ENCODE measurements at places on chromosomes 5 and 9.

DNA sequence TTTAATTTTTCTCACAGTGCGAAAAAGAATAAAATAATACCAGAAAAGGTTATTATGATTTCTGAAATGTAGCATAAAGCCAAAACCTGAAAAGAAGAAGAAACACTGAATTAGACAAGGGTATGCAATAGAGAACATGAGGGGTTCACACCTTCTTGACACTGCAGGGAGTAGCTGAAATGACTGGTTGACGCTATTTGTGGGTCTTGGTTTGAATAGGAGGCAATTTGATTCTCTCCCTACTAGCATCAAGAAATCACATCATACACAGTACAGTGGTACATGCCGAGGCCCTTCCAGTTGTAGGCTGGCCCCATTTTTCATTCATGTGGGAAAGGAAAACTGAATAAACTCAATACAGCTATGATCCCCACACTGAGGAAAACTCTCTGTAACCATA lies 68.6 kb downstream of the NR3C1 start:
- no peak for DNase-seq

DNA sequence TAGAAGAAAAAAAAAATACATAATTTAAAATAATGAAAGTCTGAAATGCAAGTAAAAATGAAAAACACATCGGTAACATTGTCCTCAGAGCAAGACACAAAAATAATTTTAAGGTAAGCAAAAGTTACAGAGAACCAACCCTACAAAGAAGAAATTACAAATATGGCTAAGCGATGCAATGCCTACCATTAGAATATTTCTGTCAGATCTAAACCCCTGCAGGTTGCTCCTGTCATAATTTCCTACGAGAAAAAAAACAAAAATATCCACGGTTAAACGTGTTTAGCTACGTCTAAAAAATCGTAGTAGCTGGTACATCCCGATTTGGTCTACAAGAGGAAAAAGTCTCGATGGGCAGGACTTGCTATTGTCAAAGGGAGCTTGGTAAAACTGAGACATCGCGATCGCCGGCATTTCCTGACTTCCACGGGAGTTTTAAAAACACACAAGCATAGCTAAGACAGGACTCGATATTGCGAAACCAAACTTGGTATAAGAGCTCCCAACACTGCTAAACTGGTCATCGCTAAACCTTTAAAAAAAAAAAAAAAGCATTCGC lies 1.1 kb upstream of the ANXA2R start:
- no peak for DNase-seq

- DNase-seq, result no peak
Observed at GRCh38 chr5:142803428-142804125, 33.4 kb downstream of the ARHGAP26 start.

DNA sequence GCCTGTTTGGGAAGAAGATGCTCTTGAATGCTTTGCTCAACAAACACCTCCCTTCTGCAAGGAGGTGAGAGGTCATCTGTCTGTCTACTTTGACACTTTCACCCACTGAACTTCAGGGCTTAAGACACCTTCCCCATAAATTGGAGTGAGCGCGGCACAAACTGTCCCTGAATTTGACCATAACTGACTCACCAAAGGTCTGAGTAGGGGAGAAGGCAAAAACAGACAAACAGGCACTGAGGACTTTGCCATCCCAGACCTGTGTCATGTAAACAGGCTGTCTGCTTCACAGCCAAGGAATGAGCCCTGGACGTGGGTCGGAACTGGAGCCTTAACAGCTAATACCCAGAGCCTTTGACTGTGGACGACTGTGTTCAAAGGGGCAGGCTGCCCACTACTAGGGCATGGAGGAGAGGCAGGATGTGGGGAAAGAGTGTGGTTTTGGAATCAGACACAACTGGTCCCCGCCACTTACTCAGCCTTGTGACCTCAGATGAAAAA lies 320.9 kb upstream of the KLF4 start:
- no peak for DNase-seq

DNA sequence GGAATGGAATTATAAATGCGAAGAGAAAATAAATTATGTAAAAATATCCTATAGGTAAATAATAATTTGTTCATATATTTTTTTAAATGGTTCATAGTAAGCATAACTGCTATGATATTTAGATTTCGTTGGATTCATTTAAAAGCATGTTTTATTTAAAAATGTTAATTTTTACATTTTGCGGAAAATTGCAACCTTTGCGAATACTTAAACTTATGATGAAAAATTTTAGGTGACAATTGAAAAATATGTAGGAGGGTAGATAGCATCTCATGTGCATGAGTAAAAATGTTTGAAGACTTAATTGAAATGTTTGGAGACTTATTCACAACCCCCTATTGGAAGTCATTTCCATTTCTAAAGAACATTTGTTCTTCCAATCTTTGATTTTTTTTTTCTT lies 4.1 kb upstream of the FEM1C start:
- no peak for DNase-seq

DNA sequence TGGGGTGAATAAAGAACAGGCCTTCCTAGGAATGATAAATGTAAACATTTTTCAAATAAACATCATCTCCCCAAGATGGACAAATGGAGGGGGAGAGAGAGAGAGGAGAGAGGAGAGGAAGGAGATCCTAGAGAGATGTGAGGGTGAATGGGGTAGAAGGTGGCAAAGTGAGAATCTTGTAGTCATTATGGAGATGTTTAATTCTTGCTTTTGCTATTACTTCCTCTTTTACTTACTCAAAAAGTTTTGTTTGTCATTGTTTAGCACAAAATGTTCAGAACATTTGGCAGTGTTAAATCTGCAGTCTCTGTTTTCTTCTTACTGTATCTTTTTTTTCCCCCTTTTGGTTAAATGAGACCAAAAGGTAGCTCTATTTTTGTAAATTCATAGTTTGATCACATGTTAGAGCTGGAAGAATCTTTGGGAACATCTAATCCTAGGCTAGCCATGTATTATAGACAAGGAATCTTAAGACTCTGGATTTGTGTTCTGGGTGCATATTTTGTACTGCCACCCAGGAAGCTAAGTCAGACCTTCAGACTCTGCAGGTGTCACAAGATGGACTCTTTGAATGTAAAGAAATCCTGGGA lies 266.1 kb downstream of the NTRK2 start:
- no peak for DNase-seq

- no peak for DNase-seq
Observed at GRCh38 chr5:158463188-158463587, 604.2 kb upstream of the CLINT1 start.

DNA sequence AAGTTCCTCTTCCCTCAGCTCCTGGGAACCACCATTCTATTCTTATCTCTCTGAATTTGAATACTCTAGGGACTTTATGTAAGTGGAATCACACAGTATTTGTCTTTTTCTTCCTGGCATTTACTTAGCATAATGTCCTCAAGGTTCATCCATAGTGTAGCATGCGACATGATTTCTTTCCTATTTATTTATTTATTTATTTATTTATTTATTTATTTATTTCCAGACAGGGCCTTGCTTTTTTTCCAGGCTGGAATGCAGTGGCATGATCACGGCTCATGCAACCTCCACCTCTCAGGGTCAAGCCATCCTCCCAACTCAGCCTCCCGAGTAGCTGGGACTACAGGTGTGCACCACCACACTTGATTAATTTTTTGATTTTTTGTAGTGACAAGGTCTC lies 142.1 kb downstream of the GPBP1 start:
- no peak for DNase-seq

DNA sequence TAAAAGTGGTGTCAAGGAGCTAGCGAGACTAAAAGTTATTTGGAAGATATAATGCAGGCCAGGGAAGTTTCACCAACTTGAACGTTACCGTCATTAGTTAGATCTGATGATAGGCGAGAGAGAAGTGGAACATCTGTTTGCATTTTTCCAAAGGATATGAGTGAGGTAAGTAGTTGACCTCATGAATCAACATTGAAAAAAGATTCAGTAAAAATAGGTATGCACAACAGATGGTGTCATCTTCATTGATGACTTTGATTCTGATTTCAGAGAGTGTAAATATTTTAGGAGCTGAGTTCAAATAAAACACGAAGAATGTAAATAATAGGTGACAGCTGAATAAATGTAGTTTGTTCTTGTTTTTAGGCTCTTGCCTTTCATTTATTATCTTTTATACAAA lies 998.9 kb upstream of the CDH6 start:
- DNase-seq, result no peak

DNA sequence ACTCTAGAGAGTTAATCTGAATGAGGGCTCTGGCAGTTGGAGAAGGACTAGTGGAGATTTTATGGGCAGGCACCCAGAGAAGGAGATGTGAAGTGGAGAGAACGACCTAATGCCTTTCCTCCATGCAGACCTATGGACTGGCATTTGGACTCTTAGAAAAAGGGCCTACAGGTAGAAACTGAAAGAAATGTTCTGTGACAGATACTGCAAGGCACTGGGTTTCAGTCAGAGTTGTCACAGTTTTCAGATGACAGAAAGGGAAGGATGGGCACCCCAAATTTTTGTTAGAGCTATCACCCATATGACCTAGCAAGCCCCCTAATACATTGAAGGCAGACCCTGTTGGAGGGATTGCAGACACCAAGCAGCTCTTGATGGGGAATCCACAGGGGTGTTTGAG lies 406.8 kb downstream of the CCDC171 start:
- no peak for DNase-seq

DNA sequence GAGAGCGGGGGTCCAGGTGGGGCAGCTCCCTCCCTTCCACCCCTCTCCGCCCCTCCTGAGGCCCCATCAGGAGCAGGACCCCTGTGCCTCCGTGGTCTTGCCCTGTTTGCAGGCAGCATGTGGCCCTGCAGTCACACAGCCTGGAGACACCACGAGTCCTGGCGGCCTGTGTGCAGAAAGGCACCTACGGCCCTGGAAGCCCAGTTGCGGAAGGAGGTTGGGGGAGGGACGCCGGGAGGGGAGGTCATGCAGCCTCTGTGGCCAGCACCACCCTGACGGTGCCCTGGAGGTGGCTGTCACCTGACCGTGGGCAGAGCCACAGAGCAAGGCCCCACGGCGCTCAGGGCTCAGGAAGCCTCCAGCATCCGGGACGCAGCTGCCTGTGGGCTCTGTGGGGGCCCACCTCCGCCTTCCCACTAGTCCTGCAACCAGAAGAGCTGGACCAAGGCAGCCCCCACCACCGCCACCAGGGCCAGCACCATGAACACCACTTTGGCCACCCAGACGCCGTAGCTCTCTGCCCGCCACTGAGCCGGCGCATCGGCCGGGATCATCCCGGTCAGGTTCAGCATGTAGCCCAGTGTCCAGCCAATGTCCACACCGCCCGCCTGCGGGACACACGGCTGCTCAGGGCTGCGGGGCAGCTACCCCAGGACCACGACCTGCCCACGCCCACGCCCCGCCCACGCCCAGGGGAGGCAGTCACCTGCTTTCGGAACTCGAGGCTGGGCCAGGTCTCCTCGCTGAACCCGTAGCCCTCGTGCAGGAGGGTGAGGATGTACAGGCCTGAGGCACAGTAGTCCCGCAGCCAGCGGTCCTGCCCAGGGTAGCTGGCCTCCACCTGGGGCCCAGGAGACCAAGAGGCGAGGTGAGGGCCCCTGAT lies 6.4 kb downstream of the ENTPD8 start:
- no peak for DNase-seq

GRCh38 chr5:6806668-6807067 lies 93.4 kb downstream of the TENT4A start:
- no peak for DNase-seq

DNA sequence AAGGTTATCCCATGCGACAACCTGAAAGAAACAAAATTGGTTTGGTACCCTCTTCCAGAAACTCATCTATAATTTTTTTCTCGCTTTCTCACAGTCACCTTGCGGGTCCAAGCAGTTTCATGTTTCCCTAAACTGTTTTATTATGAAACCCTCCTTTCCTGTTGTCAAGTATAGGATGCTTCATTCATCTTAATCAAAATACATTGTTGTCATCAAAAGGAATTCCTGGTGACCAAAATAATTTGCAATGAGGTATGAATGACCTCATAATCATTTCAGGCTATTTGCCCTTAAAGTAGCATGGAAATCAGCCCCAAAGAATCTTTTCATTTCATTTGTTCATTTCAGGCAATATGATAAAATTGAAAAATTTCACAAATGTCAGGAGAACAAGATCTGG lies 503.0 kb downstream of the SPATA31D1 start:
- no peak for DNase-seq

DNA sequence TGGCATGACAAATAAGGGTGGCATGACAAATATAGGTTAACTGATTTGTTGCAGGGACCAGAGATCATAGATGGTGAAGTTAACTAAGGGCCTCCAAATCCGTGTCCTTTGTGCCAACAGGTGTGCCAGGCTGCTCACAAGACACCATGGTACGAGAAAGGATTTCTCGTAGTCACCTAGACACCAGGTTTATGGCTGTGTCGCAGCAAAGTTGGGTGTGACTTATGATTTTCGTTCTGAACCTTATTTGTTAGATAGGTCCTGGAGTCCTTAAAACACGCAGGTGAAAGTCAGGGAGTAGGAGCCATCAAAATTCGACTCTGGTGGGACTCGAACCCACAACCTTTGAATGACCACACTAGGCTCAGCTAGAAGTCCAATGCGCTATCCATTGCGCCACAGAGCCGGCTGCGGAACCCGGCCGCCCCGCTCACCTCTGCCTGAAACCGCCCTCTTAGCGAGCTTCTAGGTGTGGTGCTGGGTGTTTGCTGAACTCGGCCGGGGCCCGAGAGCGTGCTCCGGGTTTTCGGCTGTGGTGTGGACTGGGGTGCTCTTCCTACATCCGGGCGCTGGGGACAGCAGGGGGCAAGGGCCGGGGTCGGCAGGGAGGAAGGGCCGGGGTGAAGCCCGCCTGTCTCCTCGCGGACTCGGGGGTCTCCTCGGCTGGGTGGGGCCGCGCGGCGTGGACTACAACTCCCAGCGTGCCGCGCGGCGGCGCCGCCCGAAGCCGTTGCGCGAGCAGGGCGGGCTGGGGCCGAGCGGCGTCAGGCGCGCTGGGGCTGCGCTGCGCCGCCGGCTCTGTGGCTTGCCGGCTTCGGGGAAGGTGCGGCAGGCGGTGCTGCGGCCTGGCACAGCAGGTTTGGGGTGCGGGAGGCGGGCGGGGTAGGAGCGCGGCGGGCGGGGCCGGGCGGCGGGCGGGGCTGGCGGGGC lies at the start of gene SLC27A4:
TSS of gene SLC27A4 (plus strand) at position 767 of the 930 bp plus-strand sequence. CDS start 2,606 bp downstream, outside the sequence.
- DNase-seq, result peak; percentile 55

- DNase-seq, result no peak
Observed at GRCh38 chr5:121121786-121122185, 657.7 kb downstream of the PRR16 start.

- DNase-seq, result no peak
Observed at GRCh38 chr5:74433896-74434829, 206.4 kb downstream of the ENC1 start.

GRCh38 chr5:1885868-1886845 lies 3.4 kb upstream of the IRX4 start:
- DNase-seq, result no peak

GRCh38 chr9:121299467-121300282 lies 31.7 kb downstream of the GSN start:
- no peak for DNase-seq

- no peak for DNase-seq
Observed at GRCh38 chr5:132365213-132365612, 4.3 kb upstream of the SLC22A5 start.

- no peak for DNase-seq
Observed at GRCh38 chr5:73823508-73823925, 197.5 kb downstream of the ARHGEF28 start.

- DNase-seq, result no peak
Observed at GRCh38 chr9:107603281-107603680, 113.7 kb upstream of the KLF4 start.

GRCh38 chr5:79535477-79536192 lies 21.7 kb upstream of the HOMER1 start:
- DNase-seq, result no peak
